ENCODE measurements at places on chromosomes 16 and 17. TPM values are rescaled to one million over a fixed set of nuclear protein-coding genes. Genes with fewer than 3 reads are reported as not detected.

Gene ELMO3
- 5.6 TPM for total RNA-seq

Gene CHST6
- 13.5 TPM for total RNA-seq

Gene MFAP4
- total RNA-seq, result 17.4 TPM

Gene DHX38
- 80.1 TPM for total RNA-seq

GRCh38 chr17:63492940-63493339 lies 16.1 kb downstream of the ACE start:
- DNase-seq, result no peak

DNA sequence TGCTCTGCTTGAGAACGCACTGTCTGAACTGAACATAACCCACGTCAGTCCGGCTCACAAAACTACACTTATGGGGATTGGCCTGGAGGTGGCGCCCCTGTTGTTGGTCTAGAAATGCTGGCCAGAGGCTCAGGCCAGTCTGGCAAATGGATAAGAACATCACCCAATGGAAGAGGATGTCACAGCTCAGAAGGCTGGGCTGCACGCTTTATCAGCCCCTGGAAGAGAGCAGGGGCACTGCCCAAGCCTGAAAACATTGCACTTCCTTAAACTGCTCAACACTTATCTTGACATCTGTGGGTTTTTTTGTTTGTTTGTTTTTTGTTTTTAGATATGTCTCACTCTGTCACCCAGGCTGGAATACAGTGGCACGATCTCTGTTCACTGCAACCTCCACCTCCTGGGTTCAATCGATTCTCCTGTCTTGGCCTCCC lies 24.8 kb upstream of the BPTF start:
- peak; percentile 97 for DNase-seq

- DNase-seq, result no peak
These were observed 4.3 kb downstream of the PER1 start for GRCh38 chr17:8147805-8148404.

DNA sequence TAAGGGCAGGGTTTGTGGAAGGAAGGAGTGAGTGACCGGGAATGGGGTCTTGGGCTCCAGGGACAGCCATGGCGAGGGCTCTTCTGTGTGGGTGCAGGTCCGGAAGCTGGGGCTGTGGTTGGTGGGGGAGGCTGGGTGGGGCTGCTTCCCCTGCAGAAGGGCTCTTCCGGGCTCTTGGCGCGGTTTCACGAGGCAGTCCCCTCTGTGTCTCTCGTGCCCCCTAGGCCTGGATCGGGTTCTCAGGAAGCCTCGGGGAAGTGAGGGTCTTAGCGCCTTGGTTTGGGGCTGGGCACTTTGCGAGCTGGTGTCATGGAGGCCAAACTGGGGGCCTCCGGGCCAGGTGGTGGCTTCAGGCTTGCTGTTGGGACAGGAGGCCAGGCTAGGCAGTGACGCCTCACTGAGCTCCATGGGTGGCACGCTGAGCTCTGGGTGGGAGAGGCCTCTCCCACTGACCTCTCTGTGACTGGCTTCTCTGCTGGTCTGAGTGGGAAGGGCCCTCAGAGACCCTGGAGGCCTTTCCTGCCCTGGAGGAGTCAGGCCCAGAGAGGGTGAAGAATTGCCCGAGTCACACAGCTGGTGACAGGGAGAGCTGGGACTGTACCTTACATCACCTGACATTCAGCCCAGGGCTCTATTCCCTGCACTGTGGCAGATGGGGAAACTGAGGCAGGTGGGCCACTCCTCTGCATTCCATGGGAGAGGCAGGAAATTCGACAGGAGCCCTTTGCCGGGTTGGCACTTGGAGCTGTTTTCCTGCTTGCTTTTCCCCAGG lies 8.2 kb downstream of the ADCY7 start:
- DNase-seq, result no peak

DNA sequence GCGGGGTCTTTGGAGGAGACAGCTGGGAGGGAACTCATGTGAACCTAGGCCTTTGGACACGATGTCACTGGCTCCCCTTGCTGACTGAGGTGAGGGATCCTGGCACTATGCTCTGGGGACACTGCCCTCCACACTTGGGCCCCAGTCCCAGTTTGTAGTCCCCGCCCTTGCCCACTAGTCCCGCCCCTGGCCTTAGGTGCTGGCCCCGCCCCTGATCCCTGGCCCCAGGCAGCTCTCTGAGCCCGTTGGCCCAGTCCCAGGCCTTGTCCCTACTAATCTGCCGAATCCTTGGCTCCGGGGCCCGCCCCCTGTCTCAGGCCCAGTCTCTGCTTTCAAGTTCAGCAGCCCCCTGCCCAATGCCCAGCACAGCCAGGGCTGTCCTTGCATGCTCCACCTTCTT lies 61.0 kb downstream of the SMPD3 start:
- DNase-seq, result peak; percentile 91

- DNase-seq, result no peak
These were observed 47.9 kb downstream of the CACNG1 start for GRCh38 chr17:67092291-67092690.

DNA sequence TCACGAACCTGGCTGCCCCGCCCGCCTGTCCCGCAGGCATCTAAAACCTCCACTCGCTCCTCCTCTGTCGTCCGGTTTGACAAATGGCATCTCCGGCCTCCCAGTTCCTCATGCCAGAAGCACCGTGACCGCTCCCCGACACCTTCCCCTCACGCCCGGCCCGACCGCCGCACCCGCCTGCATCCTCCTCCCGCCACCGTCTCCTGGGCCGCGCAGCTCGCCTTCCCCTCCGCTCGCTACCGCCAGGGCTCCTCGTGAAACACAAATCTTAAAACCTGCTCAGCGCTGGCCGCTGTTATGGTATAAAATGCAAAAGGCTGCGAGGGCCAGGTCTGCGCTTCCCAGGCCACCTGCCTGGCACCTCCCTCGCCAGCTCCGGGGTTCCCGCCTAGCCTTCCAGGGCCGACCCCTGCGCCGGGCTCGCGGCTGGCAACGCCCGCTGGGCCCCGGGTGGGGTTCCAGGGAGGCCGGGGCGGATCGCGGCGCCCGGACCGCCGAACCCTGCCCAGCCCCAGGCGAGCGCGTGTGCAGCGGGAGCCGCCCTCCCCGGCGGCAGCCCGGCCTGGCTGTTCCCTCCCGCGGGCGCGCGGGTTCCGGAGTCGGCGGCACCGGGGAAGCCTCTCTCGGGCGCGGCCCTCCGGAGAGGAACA lies 488 bp downstream of the SPSB3 start:
- peak; percentile 75 for DNase-seq

DNA sequence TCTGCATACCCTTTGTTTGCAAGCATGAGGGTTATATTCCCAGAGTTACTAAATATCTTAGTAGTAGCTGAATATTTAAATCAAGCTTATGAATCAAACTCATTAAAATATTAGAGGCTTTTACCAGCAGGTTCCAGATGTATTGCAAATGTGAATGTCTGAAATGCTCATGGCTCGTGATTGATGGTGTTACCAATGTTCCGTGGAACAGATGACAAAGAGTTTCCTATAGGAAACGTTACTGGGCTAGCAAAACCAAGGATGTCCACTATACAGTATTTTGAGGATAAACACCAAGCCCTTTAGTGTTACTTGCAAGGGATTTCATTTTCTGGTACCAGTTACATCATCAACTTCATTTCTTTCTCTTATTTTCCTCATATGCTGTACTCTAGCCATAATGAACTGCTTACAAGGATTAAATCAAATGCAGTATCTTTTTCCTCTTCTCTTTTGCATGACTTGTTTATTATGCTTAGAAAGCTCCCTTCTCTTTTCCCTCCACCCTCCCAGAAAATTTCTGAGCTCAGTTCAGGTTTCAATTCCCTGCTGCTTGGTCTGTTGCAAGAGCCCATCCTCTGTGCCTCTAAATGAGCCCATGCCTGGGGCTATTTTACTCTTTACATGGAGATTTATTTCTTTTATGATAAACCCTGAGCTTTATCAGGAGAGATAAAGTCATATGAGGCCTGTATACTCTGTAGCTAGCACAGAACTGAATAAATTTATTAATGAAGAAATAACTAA lies 1537.1 kb upstream of the GOT2 start:
- no peak for DNase-seq

GRCh38 chr16:16096121-16096857 lies 127.0 kb downstream of the ABCC6 start:
- no peak for DNase-seq

GRCh38 chr16:28879841-28880588 lies 1.7 kb downstream of the ATP2A1 start:
- DNase-seq, result peak; percentile 97

DNA sequence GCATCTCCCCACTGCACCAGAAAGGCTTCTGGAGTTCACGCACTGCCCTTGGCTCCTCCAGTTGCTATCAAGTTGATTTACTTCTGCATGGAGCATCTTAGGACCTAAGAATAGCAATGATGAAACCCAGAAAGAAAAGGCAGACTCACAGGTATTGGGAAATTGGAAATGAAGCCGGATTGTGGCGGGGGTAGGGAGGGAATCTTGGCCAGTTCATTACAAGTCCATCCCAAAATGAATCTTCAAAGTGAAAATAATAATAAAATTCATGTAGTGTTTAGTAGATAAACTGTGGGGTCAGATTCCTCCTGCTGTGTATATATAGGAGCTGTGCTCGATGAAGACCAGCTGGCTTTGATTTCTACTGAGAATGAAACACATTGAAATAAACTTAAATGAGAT lies 33.7 kb downstream of the TEKT3 start:
- DNase-seq, result no peak

GRCh38 chr17:65455972-65456343 lies 105.5 kb downstream of the AXIN2 start:
- DNase-seq, result peak; percentile 83

GRCh38 chr17:78991017-78991738 lies 11.5 kb upstream of the LGALS3BP start:
- peak; percentile 44 for DNase-seq

GRCh38 chr17:80195671-80196529 lies 24.2 kb downstream of the SGSH start:
- peak; percentile 87 for DNase-seq

Data from endodermal cell (in vitro differentiated cells).